Activated T-cell treated with anti-CD3 and anti-CD28 coated beads, Interleukin-2, amount 50 U/mL, for 4 hours (primary cell): ENCODE measurements at places on chromosomes 16 and 17.
A peak's percentile ranks its signal among the peaks of the same experiment; 100 is the strongest.

DNA sequence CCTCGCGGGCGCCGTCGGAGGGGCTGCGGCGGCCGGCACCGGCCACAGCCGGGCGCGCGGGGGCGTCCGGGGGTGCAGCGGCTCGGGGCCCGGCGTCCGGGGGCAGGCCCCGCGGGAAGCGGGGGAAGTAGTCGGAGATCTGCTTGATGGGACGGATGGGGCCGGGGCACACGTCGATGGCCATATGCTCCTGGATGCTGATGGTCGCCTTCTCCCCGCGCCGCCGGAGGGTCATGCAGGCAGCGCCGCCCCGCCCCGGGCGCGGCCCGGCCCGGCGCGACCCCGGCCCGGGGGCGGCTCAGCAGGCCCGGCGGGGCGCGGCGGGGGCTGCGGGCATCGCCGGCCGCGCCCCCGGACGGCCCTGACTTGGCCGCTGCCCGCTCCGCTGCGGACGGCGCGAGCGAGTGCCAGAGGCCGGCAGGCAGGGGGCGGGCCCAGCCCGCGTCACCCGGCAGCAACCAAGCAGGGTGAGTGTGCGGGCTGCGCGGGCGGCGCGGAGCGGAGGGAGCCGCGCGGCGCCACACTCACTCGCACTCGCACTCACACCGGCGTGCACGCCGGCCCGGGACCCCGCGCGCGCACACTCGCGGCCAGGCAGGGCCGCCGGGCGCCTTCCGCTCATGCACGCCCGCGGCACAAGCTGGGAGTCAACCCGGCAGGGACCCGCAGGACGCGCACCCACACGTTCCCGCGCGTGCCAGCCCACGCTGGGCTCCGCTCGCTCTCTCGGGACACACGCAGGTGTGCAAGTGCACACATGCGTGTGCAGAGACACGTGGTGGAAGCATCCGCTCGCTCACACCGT is at the start of gene DOC2B:
Gene DOC2B, minus strand, starts transcription at position 406 of the 805 bp plus-strand sequence. Its CDS starts 171 bp downstream, at position 235.
- no peak for DNase-seq

- no peak for DNase-seq
These were observed 7.4 kb downstream of the ASGR2 start for GRCh38 chr17:7107012-7107754.

GRCh38 chr17:57143361-57143760 is 58.3 kb downstream of the AKAP1 start:
- no peak for DNase-seq

GRCh38 chr17:27840688-27841087 is 40.4 kb upstream of the NOS2 start:
- DNase-seq, result no peak

GRCh38 chr17:74704544-74704943 is 8.2 kb downstream of the CD300LF start:
- no peak for DNase-seq

DNA sequence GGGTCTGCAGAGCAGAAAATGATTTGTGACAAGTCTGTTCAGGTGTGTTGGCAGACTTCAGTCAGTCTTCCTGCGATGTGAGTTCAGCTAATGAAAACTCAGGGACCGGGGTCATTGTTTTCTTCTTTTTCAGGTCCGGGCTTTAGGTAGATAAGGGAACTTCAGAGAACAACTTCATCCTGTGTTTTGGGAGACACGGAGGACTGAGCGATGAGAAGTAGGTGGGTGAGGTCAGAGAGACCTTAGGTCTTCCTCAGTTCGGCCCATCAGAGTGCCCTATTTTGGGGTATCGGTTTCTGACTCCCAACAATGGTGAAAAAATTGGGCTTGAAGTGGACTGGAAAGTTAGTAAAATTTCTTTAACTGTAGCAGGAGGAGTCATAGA is 88.9 kb upstream of the ATF7IP2 start:
- DNase-seq, result no peak

GRCh38 chr16:10938321-10938720 is 3.9 kb downstream of the DEXI start:
- no peak for DNase-seq

- no peak for DNase-seq
These were observed 49.1 kb downstream of the SPAG9 start for GRCh38 chr17:51071556-51071955.

DNA sequence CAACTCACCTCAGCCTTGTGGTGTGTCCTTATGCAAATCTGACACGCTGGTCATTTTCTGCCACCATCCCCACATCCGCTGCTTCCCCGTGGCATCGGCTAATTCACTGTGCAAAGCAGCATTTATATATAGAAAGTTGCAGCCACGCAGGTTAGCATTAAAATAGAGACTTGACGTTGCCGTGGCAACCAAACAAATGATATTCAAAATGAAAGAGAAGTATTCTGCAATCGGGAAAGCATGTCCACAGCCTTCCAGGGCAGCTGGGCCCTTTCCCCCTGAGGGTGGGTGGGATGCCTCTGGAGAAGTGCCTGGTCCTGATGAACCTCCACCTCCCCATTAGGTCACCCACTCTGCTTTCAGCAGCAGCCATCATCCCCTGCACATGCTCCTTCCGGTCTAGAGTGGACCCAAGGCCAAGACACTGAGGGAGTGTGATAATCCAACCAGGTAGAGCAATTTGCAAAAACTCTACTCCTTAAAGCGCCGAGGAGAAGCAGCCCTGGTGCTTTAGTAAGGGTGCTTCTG is 138.7 kb downstream of the GAS7 start:
- no peak for DNase-seq

DNA sequence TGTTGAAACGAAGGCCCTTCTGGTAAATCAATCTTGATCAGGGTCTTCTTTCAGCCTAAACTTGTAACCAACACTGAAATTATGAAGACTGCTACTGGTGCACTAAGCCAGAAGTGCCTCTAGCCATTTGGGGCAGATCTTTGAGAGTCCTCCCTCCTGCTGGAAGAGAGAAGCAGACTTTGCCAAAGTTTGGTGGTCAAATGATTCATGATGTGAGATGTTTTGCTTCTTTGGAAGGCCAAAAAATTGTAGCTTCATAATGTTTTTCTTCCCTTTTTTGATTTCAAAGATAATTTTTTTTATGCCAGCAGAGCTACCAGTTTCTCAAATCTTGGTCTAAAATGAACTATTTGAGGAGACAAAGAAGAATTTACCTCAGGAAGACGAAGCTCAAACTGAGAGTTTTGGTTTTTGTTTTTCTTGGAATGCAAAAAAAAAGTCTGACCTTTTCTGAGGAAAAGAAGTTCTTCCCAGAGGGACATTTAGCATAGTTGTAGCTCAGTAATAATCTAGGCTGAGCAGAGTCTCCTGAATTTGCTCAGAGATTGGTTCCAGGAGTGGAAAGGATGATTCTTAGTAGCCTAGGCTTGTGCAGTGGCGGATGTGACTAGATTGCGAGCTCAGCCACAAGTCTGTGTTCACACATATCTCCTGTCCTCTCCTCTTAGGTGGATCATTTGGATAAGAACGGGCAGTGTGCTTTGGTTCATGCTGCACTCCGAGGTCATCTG is 50.9 kb downstream of the CYB561 start:
- no peak for DNase-seq

- DNase-seq, result peak; percentile 48
These were observed 7.3 kb upstream of the TSPOAP1 start for GRCh38 chr17:58335779-58336455.

DNA sequence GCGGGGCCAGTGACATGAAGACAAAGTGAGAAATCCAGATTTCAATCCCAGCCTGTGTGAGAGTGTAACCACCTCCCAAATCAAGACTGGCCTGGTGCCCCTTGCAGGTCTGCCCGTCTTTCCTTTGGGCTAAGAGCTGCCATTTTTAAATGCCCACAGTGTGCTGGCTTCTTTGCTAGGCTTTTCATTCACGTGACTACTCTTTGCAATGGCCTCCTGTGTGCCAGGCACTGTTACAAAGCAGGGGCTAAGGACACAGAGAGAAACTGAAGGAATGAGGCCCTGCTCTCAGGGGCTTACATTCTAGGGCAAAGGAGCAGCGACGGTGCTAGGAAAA is 269 bp upstream of the ZSCAN10 start:
- no peak for DNase-seq

GRCh38 chr17:36468903-36469635 is 17.4 kb upstream of the ZNHIT3 start:
- DNase-seq, result no peak
